ENCODE measurements at places on chromosomes 2 and 18.

- no peak for DNase-seq
Observed at GRCh38 chr2:112065966-112066365, 10.9 kb downstream of the TMEM87B start.

- DNase-seq = no peak
Observed at GRCh38 chr2:186841940-186842339, 7.0 kb downstream of the ZSWIM2 start.

GRCh38 chr2:66699416-66699792, 264.5 kb downstream of the MEIS1 start:
- DNase-seq = no peak

DNA sequence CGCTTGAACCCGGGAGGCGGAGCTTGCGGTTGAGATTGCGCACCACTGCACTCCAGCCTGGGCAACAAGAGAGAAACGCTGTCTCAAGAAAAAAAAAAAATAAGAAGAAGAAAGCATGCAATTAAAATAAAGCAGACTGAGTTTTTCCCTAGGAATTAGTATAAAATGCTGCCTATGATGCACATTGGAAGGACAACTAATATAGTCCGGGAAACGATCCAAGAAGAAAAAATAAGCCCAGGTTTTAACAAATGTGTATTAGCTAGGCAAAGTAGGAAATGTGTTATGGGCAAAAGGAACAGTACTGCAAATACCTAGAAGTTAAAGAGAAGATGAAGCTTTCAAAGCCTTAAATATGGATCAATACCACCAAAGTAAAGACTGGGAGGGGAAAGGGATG, 64.0 kb downstream of the SPIRE1 start:
- DNase-seq = no peak

- DNase-seq = no peak
Observed at GRCh38 chr2:210559182-210559581, 2.8 kb downstream of the CPS1 start.

DNA sequence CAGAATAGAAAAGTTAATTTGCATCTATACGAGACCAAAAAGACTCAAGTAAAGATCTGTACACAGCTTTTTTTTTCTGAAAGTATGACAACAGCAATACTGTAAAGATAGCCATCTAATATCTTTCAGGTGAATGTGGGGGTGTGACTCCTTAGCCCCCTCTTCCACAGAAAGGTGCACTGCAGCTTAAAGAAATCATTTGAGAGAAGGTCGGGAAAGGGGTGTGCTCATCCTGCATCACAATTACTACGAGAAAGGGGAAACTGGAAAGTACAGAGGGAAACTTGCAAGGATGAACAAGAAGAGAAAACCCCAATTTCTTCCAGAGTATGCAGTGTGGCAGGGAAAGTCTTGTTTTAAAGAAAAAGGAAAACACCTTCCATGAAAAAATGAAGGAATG, 255.6 kb downstream of the CCDC178 start:
- no peak for DNase-seq

Data from suppressor macrophage (primary cell).